Fibroblast of skin of left quadriceps (primary cell): ENCODE measurements at places on chromosomes 5 and 9.

- no peak for DNase-seq
Measured at GRCh38 chr9:78753039-78753438, 456.1 kb downstream of the PSAT1 start.

DNA sequence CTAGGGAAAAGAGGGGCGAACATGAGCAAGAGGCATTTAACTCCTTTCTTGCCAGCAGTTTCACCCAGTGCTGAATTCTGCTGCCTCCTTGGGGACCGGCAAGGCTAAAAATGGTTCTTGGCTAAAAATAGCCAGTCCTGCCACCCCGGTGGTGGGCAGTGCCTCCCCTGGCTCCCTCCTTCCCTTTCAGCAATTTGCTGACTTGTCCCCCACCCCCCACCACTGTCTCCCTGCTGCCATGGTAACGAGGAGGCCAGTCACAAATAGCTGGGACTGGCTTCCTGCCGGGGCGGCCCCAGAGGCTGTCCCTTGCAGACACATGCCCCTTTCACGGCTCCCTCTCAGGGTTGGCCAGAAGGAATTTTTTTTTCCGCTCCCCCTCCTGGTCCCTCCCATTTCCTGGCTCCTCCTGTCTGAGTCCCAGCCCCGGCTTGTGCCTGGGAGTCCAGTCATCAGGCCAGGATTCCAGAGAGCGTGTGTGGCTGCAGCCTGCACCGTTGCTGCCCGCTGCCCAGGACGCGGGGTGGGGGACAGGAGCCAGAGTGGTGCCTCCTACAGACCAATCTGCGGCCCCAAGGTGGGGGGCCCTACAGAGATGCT lies 130.3 kb downstream of the RGS3 start:
- peak; percentile 92 for DNase-seq

- no peak for DNase-seq
Measured at GRCh38 chr5:133429046-133429445, 183.3 kb downstream of the FSTL4 start.

DNA sequence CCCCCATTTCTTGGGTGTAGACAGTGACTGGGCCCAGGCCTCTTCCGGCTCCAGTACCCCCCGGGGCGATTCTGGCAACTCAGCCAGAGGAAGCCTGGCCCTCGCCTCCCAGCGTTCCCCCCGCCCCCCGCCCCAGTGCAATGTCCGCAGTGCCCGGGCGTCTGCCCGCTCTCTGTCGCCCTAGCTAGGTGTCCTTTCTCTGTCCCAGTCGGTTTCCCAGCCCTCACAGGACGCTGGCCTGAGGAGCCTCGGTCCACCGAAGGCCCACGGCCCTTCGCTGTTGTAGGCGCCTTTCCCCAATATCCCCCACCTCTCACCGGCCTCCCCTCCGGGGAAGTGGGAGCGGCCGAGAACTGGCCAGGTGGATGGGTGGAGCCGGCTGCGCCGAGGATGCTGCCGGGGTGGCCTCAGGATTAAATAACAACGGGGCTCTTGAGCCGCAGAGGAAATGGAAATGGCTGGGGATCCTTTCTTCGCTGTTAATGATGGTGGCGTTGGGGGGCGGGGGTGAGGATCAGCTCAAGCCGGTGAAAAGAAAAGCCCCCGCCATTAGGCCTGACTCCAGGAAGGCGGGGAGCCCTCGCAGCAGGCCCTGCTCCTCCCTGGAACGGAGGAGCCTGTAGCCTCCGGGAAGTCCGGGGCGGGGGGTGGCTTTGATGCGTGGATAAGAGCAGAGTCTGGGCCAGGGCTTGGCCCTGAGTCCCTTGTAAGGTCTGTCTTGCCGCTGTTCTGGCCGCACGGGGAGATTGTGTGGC lies 1.1 kb upstream of the SPRY4 start:
- DNase-seq, result peak; percentile 58

GRCh38 chr5:142795251-142795650 lies 25.1 kb downstream of the ARHGAP26 start:
- DNase-seq, result no peak

GRCh38 chr9:109579191-109579948 lies 81.3 kb upstream of the PTPN3 start:
- DNase-seq, result no peak

DNA sequence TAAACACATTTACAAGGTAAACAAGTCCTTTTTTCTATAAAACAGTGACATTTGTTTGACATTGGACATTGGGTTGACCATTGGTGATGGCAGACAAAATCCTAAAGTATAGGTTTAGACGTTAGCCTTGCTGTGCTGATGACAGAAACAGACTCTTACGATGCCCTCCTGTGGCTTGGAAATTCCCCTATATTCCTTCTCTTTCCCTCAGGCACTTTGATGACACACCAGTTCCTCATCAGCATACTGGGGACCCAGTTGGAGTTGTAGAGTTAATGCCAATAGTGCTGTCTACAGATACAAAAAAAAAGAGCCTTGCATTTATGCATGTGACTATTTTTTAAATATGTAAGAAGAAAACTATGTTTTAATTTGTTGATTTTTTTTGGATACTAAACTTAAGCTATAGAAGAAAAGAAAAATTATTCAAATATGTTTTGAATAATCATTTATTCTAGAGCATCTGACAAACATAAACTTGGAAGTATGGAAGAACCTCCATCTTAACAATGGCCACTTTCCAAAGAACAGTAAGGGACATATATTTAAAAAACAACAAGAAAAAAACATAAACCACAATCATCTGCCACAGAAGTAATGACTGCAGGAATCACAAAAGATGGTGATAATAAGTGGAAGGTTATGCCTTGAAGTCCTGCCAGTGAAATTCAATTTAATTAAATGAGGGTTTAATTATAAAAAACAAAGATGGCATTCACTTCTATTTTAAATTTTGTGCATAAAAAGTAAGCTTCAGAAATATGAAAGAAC lies 75.6 kb upstream of the SNCAIP start:
- DNase-seq, result no peak

GRCh38 chr5:126953640-126954039 lies 76.7 kb downstream of the MARCHF3 start:
- DNase-seq, result no peak

DNA sequence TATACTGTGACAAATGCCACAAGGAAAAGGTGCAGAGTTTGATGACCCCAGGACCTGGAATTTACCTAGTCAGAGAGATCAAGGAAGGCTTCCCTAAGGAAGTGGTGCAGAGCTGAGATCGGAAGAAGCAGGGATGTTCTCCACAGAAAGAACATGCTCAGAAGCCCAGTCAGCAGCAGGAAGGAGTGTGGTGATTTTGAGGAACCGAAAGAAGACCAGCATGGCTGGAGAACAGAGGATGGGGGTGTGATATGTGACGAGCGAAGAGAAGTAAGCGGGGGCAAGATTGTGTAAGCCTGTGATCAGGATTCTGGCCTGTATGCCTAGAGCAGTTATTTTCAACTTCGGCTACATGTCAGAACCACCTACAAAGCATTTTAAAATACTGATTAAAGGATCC lies 18.7 kb upstream of the PIK3R1 start:
- DNase-seq, result no peak

DNA sequence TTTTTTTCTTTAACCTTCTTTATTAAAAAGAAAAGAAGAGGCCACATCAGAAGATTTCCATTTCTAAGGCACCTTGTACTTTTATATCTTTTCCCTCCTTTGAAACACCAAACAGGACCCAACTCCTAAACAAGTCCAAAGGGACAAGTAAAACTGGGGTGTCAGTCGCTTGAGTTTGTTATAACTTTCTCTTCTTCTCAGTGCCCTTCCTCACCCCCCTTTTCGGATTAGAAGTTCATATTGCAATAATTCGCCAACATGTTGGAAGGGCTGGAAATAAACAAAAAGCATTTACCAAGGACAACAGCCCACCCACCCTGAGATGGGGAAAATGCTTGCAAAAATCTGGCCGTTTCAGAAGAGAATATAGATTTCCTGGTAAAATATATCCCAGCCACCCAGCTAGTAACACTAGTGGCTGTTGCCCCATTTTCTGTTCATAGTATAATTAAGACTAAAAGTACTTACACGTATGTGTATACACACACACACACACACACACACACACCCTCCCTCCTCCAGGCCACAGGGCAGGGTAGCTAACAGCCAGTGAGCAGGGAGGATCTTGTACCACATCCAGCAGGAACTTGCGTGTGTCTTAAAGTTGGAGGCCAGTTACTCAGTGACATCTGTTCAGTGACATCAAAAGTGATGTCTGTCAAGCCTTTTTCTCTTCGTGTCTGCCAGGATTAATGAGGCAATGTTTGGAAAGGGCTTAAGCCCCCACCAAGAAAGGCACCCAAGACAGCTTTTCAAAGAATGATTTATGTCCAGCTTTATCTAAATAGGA lies 149.1 kb upstream of the KLF4 start:
- no peak for DNase-seq

GRCh38 chr9:78112406-78112805 lies 80.8 kb upstream of the GNAQ start:
- no peak for DNase-seq

DNA sequence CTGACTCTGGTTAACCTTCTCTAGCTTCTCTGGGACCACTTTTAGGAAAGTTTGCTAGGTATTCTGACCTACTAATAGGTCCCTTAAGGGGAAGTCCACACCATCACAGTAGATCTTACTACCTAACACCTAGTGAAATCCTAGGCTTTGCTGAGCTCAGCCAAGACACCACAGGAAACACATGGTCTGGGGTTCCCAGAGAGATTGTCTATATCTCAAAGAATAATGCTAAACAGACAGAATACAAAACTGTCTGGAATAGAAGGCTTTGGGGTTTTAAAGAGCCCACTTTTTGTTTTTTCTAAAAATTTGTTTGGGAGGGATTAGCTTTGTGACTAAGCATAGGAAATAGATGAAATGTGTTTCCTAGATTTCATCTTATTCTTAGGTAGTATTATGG lies 395.1 kb downstream of the ARHGEF28 start:
- DNase-seq, result no peak

GRCh38 chr5:74290634-74291241 lies 349.8 kb downstream of the ENC1 start:
- DNase-seq, result no peak

- no peak for DNase-seq
Measured at GRCh38 chr5:9362600-9362999, 183.3 kb downstream of the SEMA5A start.

GRCh38 chr9:133386338-133386737 lies 10.2 kb downstream of the STKLD1 start:
- DNase-seq, result no peak

DNA sequence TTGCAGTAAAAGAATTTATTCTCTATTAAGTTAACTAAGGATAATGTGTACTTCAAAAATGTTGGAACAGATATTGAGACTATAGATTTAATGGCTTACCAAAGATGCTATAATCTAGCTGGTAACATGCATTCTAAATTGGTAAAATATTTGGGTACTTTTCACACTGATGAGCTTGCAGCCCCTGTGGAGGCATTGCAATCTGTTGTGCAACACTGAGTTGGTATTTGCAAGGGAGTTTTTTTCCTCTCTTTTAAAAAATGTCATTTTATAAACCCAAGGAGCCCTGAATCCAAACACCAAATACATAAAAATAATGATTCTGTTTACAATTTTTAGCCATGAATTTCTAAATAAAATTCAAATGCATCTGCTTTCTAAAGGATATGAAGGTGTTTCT lies 944.8 kb downstream of the DTWD2 start:
- DNase-seq, result no peak

DNA sequence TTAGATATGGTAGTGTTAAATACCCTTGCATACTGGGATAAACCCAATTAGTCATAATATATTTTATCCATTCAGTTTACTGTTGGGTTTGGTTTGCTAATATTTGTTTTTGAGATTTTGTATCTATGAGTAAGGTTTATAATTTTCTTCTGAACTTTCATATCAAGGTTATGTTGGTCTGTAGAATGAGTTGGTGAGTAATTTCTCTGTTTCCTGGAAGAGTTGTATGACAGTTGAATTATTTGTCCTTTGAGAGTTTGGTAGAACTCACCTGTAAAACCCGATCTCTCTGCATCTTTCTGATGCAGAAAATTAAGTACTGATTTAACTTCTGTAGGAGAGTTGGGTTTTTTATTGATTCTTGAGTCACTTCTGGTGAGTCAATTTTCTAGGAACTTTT lies 20.4 kb downstream of the DDX4 start:
- no peak for DNase-seq

DNA sequence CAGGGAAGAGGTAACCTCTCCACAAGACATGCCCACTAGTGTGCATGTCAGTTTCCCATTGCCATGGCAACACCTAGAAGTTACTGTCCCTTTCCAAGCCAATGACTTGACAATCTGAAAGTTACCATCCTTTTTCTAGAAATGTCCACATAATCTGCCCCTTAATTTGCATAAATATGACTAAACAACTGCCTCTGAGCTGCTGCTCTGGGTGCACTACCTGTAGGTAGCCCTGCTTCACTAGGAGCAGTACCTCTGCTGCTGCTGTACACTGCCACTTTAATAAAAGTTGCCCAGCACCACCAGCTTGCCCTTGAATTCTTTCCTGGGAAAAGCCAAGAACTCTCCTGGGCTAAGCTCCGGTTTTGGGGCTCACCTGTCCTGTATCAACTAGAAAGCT lies 392.4 kb downstream of the NTRK2 start:
- no peak for DNase-seq

GRCh38 chr5:84130006-84130580 lies 254.6 kb downstream of the EDIL3 start:
- DNase-seq, result peak; percentile 13

DNA sequence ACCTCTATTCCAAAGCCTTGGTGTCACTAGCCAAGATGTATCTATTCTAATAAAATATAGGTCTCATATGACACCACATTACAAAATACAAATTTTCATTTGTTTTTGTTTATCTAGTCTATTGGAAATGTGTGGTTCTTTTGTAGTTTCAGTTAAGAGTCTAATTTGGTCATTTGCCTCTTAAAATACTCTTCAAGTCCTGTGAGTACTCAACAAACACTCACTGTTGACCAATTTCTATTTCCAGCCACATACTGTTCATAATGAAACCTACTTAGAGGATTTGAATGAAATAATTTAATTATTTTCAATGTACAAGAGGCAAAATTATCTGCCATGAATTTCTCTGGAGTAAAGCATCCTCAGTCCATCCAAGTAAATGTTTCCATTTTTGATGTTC lies 40.6 kb downstream of the SLC1A3 start:
- no peak for DNase-seq

GRCh38 chr5:173872957-173873305 lies 15.2 kb upstream of the CPEB4 start:
- DNase-seq, result no peak

DNA sequence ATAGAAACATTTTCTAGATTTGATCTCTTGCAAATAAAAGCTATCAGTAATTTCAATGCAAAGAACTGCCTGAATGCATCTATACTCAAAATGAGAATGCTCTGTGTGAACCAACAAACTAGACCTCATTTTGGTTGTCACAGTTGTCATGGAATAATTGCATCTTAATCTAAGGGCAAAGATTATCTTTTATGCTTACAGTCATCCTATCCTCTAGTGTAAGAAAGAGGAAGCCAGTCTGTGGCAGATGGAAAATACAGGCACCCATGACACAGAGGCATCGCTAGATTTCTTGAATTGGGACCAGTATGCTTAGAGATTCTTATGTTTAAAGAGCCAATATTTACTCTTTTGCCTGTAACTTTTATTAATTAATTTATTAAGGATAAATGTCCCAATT lies 95.0 kb downstream of the MACIR start:
- no peak for DNase-seq

DNA sequence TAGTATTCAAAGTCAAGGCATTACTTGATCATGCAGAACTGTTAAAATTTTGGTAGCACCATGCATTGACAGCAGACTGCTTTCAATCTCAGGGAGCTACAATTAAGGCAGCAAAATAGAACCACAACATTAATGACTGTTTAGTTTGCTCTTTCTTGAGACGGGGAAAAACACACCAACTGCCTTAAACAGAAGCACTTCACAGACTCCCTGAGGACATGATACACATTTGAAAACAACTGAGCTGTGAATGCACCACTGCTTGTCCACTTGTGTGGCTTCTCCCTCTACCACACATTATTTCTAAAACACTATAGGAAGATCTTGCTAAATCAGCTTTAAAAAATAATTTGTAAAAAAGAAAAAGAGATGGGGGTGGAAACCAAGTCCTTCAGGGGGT lies 79.6 kb upstream of the MAST4 start:
- DNase-seq, result no peak
